SW 1271 (cell line): ENCODE measurements at places on chromosomes 2 and 18.

DNA sequence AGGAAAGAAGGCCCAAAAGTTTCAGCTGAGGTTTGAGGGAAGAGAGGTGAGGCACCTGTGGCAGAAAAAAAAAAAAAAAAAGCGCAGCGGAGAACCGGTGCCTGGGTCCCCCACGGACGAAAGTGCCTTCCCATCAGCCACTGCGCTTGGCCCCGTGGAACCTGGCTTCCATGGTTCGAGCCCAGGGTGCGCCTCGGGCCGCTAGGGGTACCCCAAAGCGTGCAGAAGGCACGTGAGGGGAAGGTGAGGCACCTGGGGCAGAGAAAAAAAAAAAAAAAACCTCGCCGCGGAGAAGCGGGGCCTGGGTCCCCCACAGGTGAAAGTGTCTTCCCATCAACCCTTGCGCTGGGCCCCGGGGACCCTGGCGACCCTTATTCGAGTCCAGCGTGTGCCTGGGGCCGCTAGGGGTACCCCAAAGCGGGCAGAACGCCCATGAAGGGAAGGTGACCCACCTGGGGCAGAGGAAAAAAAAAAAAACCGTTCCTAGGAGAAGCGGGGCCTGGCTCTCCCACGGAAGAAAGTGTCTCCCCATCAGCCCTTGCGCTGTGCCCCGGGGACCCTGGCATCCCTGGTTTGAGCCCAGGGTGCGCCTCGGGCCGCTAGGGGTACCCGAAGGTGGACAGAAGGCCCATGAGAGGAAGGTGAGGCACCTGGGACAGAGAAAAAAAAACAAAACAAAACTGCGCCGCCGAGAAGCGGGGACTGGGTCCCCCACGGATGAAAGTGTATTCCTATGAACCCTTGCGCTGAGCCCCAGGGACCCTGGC, 228.6 kb downstream of the CCDC74A start:
- DNase-seq, result no peak

- DNase-seq, result no peak
Observed at GRCh38 chr18:615092-615521, 18.3 kb downstream of the CLUL1 start.

- no peak for DNase-seq
Observed at GRCh38 chr2:13660231-13660630, 943.5 kb downstream of the TRIB2 start.

DNA sequence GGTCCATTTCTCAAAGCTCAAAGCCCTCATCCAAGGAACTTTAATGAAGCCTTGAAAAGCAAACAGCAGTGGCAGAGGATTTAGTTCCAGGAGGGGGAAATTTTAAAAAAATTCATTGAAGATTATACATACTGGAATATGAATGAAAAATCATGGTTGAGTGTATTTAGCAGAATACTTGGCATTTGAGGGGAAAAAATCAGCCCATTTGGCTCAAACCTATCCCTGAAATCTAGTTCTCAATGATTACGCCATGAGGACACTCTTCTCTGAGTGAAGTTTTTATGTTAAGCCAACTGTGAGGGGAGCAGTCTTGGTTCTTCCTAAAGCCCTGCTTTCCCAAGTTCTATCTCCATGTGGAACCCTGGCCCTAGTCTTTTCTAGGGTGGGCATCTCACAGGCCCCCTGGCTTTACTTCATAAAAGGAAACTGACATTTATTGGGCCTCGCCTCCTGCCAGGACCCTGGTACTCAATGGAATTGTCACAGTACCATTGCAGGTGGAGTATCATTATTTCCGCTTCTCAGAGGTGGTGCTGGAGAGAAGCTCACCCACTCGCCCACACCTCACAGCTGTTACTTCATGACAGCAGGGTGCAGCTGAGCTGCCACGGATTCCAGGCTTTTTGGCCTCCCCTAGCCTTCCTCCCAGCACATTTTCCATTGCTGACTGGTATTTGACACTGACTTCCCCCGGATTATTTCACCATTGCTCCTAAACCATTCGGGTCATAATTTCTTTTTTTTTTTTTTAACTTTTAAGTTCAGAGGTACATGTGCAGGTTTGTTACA, 56.8 kb downstream of the NXPH2 start:
- DNase-seq, result no peak

- no peak for DNase-seq
Observed at GRCh38 chr2:38155-38554, 8.2 kb downstream of the FAM110C start.

DNA sequence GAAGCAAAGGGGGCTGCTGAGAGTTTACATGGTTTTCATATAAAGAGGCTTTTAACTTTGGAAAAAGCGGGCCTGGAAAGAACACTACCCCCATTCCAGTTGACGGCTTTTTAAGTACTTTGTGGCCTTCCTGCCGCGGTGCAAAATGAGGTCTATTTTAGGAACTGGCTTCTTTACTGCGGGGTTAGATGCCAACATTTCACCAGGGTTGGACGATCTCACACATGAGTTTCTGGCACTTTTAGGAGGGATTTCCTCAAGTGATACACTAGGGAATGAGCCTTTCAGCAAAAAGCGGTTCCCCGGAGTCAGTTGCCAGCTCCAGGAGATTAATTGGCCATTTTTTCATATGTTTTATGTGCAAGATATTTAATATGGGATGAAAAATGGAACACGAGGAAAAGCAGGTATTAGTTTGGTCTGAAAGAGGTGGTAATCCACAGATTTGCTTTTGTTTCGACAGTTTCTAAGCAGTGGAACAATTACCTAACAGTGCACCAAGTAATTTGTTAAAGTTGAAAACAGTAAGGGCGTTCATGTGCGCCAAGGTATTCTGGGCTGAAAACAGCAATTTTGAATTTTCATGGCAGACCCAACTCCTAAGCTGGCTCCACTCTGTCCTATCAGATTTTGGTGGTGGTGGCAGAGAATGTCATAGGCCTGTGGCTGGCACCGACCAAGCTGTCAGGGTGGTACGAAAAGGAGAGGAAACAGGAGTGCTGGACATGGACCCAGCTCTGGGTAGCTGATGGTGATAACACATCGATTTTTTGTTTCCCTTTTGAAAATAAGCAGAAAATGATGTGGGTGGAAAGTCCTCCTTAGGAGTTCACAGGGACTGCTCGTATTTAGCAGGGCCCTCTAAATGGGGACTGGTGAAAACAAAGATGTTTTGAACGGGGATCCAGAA, 55.6 kb upstream of the FZD5 start:
- DNase-seq, result no peak

DNA sequence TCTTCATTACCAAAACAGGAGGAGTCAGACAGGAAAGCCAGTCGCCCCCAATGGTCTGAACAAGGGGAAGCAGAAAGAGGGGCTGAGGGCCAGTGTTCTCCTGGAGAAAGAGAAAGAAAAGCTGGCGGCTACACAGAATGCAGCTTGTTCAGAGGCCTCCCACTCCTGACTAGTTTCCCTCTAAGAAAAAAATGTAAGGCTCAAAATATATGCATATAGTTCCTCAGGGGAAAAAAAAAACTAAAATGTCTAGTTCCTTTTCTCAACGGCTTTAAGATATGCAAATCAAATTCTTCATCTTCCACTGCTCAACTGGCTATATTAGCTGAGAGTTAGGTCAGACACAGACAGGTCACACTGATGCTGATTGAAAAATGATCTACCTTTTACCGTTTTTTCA, 18.6 kb downstream of the MBOAT2 start:
- no peak for DNase-seq

DNA sequence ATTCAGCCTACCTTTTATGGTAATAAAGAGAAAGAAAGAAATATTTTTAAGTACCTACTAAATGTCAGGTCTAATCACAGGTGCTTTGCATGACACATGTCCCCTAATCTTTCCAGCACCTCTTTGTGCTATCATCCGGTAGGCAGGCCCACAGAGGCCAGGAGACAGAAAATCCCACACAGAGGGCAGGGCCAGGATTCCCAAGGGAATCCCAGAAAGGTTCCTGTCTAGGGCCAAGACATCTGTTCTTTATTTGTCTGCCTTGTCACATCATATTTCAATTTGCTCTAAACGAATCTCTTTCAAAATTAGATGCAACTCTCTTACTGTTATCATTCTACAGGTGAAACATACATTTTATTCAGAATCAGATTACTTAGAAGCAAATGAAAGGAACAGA, 676.1 kb upstream of the GYPC start:
- no peak for DNase-seq

DNA sequence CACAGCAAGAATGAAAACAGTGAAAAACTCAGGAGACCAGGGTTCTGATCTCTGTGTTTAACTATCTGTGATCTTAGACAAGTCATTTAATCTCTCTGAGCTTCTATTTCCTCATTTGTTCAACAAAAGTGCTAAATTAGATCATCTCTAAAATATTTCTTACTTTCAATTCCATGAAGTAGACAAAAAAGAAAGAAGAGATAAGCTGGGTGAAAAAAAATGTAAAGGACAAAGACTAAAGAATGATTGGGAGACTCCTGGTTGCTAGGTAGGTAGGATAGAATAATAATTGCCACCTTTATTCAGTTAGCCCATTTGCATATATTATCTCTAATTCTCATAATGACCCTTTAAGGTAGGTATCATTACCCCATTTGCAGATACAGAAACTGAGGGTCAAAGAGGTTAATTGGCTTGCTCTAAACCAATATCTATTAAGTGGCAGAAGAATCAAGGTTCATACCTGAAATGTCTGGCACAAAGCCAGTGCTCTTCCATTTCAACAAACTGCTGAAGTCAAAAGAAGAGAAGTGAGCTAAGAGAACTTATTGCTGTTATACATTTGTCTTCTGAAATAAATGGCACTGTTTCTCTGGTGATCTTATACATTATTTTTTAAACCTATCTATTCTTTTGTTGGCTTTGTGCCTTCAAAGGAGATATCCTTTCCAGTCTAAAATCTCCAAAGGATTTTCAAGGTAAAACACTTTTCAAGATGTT, 141.7 kb downstream of the OTX1 start:
- no peak for DNase-seq

DNA sequence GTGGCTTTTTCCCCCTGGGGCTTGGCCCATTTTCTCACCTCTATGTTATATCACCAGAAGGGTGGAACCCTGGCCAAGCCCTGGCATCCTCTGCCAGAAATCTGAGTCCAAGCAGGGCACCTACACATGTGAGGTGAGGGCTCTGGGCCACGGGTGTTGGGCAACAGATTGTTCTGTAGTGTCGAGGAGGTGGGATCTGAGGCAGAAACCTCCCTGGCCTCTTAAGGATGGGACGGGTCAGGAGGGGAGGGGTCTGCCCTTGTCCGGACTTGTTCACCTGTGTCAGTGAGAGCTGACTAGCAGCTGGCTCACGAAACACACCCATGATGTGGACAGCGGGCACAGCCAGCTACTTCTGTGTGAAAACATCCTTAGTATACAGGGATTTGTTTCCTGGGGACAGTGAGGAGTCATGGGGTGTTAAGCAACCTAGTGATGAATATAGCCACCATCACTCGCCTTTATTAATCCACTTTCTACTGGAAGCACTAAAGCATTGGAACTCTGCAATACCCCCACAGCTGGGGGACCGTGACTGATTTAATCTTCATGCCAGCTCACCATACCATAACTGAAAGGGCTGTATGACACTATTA, 35.6 kb downstream of the EPAS1 start:
- no peak for DNase-seq

GRCh38 chr2:32750880-32751279, 123.0 kb downstream of the TTC27 start:
- DNase-seq, result no peak

DNA sequence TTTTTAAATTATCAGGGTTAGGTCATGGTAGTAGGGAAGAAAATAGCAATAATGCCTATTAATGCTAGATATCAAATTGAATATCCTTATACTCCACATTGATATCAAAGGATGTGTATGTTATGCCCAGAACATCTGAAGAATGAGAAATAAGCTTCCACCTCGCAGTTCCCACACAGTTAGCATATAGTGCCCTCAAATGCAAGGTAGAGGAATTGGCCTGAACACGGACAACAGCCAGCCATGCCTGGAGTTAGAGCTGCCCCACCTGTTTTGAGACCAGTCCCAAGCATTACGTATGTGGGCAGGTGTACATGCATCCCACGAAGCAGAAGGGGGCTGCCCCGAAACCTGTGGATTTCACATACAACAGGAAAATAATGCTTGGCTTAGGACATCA, 79.6 kb downstream of the SUMO1 start:
- no peak for DNase-seq

DNA sequence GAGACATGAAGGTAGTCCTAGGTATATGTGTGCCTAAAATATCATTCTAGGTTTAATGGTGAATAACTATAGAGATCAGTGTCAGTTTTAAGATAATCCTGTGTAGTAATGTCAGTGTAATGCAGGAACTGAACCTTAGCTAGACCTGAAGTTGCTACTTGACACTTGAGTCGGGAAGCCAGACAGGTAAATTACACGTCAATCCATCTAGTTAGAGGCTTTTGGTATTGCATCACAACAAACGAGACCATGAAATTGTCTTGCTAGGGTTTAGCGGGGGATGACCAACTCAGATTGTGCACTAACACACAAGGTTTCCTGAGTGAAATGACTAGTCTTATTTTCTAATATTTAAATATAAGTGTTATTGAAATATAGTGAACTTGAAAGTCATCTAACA, 2.0 kb downstream of the YPEL5 start:
- no peak for DNase-seq

GRCh38 chr2:2874805-2875204, 502.8 kb downstream of the EIPR1 start:
- DNase-seq, result no peak

- DNase-seq, result no peak
Observed at GRCh38 chr2:178718283-178718682, 88.9 kb downstream of the TTN start.

DNA sequence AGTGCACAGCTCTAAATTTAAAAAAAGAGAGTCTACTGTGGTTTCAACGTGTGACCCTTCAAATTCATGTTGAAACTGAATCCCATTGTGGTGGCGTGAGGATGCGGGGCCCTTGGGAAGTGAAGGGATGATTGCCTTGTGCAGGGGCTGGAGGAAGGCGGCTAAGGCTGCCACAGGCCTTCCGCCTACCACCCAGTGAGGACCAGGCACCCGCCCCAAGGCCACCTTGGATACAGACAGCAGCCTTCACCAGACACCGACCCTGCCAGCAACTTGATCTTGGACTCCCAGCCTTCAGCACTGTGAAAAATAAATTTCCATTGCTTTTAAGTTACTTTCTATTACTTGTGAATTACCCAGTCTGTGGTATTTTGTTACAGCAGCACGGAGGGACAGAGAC, 103.4 kb upstream of the TMEM18 start:
- no peak for DNase-seq
